ENCODE measurements at places on chromosomes 7 and 10. TPM values are rescaled to one million over a fixed set of nuclear protein-coding genes. Genes with fewer than 3 reads are reported as not detected.

Gene CRYGN
- not detected for total RNA-seq

Gene ADCY1
- 0.05 TPM for total RNA-seq

Gene OR2A42
- not detected for total RNA-seq

Gene TUBAL3
- 0.98 TPM for total RNA-seq

DNA sequence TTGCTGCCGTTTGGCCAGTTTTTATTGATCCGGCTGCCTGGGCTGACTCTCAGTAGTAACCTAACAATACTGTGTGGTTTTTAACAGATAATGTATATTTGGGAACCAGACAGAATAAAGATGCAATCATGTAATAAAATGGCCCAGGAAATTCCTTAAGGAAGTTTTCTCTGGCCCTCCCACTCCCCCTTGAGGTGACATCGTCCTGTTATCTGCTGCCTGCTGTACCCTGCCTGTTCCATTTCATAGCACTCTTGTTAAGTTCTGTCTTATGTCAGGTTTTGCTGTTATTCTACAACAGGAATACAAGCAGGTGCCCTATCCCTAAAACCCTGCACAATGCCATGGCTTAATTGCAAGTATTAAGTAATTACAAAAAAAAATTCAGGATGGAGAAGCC is 12.5 kb downstream of the ITGB8 start:
- DNase-seq = no peak

DNA sequence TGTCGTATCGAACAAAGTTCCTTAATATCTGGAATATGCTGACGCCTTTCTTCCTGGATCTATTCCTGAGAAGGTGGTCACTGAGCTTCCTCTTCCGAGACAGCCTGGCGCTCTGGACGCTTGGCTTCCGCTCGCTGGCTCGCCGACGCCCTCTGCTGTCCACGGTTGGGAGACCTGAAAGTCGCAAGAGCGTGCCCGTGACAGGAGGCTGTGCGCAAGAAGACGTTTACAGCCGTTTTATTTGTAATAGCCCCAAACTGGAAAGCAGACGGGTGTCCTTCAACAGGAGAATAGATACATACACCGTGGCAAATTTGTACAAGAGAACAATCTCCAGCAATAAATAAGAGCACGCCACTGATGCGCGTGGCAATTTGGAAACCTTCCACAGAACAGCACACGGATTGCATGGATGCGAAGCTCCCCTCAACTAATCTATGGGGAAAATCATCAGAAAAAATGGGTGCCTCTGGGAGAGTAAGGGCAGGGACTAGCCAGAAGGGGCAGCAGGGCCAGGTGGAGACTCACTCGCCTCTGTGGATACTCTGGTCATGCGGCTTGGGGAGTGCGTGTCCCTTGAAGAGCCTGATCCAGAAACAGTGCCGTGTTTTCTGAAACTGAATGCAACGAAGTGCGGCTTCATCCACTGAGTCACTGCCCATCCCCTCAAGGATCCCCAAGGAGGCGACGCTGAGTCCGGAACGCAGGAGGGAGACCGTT is 41.5 kb upstream of the BNIP3 start:
- DNase-seq = peak; percentile 37
